Activated CD4-positive, alpha-beta T cell treated with anti-CD3 and anti-CD28 coated beads, Interleukin-2, amount 50 U/mL, for 24 hours (primary cell): ENCODE measurements at places on chromosomes 12 and 14.

GRCh38 chr12:109768901-109769670, 55.5 kb downstream of the FAM222A start:
- no peak for DNase-seq

DNA sequence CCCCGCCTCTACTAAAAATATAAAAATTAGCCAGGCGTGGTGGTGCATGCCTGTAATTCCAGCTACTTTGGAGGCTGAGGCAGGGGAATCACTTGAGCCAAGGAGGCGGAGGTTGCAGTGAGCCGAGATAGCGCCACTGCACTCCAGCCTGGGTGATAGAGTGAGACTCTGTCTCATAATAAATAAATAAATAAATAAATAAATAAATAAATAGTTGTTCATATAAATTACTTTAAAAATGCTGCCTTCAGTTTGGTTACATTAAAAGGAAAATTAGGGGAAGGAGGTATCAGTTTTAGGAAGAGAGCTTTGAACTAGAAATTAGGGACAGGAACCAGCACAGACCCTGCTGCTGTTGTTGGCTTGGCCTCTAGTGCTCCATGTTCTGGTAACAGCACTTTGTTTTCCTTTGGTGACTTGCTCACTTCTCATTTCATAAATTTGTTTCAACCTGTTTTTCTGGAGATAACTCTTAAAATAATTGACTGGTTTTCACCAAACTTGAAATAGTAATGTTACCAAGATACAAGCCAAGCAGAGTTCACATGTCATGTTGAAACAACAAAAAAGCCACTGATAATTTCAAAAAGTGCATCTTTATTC, 22.9 kb upstream of the PTPRB start:
- no peak for DNase-seq

- no peak for DNase-seq
Observed at GRCh38 chr12:31018106-31018789, 55.4 kb upstream of the DDX11 start.

GRCh38 chr14:105326568-105326867, 12.0 kb downstream of the PACS2 start:
- DNase-seq, result no peak

DNA sequence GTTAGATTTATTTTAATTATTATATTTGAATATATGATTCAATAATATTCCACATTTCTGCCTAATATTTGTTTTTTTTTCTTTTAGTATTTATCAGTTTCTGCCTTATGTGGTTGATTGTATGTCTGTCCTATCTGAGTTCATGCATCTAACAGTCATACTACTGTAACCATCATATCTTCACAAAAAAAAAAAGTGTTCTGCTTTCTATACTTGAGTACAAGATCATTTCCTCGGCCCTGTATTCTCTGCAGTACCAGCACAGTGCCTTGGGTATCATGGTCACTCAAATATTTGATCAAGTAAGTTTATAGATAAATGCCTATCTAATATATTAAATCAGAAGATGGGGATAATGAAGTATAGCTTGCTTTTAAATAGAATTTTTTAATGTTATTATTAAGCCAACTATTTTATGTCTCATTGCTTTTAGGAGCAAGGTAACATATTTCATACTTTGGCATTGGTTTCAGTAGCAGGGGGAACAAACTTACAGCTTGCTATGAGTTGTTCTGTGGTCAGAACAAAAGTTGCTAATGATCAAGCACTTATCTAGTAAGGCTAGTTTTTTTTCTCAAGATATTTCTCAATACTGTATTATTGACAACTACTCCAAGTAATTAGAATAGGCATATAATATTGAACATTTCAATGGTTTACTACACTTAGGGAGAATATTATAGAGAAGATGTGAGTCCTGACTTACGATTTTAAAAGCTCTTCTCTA, 290.5 kb upstream of the FBXO33 start:
- DNase-seq, result no peak

- no peak for DNase-seq
Observed at GRCh38 chr12:57031138-57031725, 14.9 kb upstream of the TAC3 start.

DNA sequence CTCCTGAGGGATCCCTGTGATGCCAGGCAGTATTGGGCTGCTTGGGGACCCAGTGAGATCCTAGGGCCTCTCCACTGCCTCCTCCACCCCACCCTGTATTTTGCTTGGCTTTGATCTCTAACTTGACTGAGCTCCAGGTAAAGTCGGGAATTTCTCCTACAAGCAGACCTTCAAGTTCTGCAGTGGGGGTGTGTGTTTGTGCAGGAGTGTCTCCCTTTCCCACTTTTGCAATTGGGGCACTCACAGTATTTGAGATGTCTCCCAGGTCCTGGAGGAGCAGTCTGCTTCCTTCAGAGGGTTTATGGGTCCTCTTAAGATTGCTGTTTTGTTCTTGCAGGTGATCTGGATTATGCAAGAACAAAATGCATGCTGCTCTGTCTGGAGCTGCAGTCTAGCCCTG, 68.9 kb downstream of the ALG10B start:
- DNase-seq, result no peak

- DNase-seq, result no peak
Observed at GRCh38 chr12:26863515-26863914, 30.5 kb upstream of the ITPR2 start.

DNA sequence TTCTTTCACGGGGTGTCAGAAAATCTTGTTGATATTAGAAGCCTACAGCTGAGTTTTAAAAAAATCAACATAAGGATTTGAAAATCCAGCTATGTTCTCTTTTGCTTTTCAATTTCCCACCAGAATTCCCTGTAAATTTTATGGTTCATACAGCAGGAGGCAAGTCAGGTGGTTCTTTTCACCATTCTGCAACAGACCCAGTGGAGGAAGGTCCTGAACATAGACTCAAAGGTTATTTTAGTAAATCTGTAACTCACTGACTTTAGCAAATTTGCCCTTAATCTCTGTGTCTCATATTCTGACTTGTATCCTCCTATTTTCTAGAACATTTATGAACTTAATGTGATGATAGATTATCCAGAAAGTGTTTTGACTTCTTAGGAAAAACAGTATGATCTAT, 235.4 kb upstream of the E2F7 start:
- DNase-seq, result no peak

DNA sequence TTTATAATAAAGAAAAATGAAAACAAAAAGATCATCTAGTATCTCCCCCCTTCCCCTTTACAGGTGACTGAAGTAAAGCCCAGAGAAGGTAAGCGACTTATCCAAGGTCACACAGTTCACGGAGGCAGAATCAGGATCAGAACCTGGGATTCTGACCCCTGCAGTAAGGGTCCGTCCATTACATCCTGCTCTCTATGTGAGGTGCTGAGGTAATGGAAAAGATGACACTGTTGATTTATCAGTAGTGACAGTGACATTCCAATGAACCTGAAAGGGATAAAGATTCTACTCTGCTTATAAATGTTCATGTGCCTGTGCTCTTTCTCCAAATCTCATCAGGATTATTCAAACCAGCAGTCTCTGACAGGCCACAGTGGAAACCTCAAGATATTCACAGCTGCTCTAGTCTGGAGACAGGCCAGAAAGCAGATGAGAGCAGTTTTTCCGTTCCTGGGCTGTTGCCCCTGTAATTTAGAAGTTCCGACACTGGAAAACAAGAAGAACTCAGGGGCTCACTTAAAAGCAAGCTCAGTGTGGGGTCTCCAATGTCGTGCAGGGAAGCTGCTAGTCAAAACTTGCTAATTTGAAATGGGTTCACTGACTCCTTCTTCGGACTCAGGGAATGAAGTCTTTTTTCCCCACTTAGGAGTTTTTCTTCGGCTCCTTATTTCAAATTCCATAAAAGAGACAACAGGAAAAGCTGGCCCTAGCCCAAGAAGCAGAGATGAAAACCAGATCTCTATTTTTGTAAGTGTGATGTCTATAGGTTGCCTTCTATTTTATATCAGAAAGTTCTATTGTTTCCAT, 131.8 kb upstream of the EEA1 start:
- no peak for DNase-seq

- DNase-seq, result no peak
Observed at GRCh38 chr14:36134038-36134437, 42.5 kb downstream of the PTCSC3 start.

GRCh38 chr12:25840678-25841465, 117.6 kb upstream of the RASSF8 start:
- DNase-seq, result no peak

DNA sequence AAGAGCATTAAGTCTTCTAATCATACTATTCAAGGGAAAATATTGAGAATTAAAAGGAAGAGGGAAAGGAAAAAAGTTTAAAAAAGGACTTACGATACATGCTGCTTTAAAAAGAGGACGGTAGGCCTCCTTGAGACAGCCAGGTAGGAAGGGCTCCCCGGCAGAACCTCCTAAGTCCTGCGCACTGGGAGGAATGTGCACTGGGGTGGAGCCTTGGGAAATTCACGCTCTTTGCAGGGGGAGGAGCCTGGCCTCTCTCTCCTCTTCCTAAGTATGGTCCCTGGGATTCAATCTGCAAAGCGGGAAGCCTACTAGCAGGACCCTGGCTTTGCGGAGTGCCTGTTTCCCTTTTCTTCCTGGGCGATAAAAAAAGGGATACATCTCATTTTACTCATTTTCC, 553.0 kb downstream of the RPS29 start:
- DNase-seq, result no peak

DNA sequence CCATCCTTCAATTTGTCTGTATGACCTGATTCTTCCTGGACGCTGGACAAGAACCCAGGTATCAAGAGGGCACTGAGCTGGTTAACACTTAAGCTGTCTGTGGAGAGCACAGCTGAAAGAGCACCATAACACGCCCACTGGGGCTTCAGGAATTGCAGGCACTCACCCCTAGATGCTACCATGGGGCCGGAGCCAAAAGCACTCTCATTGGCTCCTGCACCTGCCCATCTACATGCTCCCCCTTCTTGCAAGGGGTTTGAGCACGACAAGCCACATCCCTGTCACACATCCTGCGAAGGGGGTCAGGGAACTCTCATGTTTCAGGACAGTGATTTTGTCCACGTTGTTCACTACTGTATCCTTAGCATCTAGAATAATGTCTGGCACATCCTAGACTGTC, 35.1 kb upstream of the TBC1D15 start:
- DNase-seq, result no peak

DNA sequence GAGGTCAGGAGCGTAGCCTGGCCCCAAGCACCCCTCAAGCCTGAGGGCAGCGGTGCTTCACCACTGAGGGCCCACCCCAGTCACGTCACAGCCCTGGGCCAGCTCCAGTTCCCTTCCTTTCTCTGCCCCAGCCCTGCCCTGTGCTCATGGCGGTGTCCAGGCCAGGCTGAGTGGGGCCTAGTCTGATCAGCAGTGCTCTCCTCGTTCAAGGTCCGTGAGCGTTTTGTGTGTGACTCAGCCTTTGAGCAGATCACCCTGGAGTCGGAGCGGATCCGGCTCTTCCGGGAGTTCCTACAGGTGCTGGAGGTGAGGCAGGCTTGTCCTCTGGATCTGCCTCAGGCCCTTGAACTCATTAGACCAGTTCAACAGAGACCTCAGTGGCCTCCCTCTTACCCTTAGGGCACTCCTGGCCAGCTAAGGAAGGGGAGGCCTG, 19.0 kb downstream of the PRPF40B start:
- DNase-seq, result no peak

DNA sequence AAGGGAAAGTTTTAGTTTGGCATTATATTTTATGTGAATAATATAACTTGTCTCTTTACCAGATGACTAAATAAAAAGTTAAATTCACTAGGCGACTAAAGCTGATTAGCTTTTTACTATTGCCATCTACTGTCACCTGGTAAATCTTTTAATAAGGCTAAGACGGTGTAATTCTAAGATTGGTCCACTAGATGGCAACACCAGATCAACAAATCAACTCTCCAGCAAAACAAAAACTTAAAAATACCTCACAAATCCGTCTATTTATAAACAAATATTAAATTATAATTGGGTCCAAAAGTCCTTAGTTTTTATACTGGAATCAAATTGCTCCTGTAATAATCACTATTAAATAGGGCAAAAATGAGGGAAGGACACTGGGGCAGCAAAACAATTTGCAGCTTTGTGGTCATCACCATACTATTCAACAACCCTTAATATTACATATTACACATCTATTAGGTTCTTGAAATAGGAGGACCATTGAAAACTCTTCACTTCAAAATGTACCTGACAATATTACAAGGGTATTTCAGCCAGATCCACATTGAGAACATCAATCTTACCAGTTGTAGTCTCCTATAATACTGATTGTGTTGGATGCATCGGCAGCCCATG, 47.9 kb downstream of the GALC start:
- no peak for DNase-seq
